ENCODE measurements at places on chromosomes 11 and 22.

DNA sequence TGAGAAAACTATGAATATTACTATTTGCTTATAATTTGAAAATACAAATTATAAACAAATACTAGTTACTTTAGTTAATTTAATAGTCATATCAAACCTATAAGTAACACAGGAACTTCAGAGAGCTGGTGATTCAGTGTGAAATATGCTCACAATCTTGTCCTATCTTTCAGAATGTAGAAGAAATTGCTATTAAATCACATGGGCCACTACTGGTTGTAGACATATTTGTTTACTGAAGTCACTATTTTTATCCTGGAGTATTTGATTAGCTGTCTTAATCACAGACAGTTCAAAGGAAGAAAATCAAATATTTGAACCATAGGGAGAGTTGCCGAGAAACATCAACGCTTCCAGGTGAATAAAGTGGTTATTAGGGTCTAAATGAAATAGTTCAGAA lies 187.6 kb upstream of the ANO3 start:
- no peak for DNase-seq

DNA sequence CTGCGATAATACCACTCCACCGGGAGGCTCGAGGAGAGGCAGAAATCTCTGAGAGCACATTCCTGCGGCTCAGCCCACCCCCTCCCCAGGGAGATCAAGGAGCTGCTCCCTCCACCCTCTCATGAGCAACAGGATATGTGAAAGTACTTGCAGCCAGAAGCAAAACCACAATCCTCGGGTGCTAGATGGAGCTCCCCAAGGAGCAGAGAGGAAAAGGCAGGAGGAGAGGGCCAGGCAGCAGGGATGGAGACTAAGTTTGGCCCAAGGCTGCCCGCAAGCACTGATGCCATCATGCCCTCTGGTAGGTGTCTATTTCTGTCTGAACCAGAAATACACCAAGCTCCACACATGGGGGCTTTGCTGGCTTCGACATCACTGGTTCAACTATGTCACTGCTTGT lies 22.3 kb downstream of the VPS37C start:
- DNase-seq: no peak

DNA sequence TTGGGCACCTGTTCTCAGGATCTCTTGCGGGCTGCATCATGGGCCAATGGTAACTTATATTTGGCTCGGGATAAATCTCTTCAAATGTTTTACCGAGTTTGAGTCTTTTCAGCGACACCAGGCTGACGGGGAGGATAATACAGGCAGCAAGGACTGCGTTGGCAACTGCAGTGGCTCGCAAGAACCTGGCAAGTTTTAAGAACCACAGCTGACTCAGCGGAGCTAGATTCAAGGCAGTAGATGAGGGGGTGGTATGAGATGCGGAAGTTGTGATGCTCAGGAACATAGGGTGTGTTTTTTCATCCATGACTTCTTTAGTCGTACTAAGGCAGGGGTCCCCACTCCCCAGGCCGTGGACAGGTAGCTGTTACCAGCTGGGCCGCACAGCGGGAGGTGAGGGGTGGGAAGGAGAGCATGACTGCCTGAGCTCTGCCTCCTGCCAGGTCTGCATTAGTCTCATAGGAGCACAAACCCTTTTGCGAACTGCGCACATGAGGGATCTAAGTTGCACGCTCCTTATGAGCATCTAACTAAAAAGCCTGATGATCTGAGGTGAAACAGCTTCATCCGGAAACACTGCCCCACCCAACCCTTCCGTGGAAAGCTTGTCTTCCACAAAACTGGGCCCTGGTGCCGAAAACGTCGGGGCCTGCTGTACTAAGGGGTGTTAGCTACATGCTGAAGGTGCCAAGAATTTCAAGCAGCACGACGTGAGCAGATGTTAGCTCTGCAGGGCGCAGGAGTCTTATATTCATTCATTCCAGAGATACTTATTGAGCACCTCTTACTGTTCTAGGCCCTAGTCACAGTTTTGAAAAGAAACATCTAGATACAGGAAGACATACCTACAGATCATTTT lies 6.4 kb upstream of the JAM3 start:
- DNase-seq: no peak

- DNase-seq: no peak
Measured at GRCh38 chr11:65611758-65612603, 2.0 kb downstream of the MAP3K11 start.

GRCh38 chr22:41863472-41863871 lies 30.6 kb downstream of the SREBF2 start:
- DNase-seq: no peak

GRCh38 chr11:44112091-44112821 lies 16.8 kb downstream of the EXT2 start:
- no peak for DNase-seq

DNA sequence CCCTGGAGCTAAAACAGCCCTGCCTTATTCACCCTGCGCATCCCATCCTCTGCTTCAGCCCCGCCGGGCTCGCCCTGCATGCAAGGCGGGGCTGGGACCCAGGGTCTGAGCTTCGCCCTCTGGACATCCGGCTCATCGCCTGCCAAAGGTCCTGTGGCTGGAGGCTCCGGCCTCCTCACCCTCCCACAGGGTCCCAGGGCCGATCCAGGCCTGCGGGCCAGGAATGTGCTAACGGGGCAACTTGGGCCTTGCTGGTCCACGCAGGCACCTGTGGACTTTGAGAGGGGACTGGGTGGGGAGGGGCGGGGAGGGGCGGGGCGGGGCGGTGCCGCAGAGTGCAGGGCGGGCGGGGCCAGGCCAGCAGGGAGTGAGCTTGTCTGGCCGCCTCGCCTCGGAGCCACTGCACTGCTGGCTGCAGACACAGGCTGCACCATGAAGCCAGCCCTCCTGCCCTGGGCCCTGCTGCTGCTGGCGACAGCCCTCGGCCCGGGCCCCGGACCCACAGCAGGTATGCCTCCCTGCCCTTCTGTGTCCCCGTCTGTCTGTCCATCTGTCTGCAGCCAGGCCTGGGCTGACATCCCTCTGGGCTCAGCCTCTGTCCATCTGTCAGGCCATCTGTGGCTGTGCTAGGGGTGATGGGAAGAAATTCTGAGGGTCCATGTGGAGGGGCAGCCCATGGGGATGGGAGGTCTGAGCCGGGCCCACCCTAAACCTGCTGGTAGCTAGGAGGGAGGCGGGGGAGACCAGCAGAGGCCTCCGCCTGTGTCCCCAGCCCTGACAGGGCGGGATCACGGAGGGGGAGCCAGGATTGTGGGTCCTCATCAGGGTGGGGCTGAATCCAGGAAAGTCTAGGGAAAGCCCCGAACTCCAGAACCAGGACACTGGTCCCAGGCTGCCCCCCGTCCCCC lies at the start of gene SUSD2:
TSS of gene SUSD2 (plus strand) at position 400 of the 908 bp plus-strand sequence. CDS start at position 433, 33 bp downstream.
- DNase-seq: no peak

GRCh38 chr11:86449993-86450629 lies 75.4 kb downstream of the CCDC81 start:
- DNase-seq: no peak

GRCh38 chr11:18704698-18705097 lies 6.1 kb downstream of the TMEM86A start:
- no peak for DNase-seq

DNA sequence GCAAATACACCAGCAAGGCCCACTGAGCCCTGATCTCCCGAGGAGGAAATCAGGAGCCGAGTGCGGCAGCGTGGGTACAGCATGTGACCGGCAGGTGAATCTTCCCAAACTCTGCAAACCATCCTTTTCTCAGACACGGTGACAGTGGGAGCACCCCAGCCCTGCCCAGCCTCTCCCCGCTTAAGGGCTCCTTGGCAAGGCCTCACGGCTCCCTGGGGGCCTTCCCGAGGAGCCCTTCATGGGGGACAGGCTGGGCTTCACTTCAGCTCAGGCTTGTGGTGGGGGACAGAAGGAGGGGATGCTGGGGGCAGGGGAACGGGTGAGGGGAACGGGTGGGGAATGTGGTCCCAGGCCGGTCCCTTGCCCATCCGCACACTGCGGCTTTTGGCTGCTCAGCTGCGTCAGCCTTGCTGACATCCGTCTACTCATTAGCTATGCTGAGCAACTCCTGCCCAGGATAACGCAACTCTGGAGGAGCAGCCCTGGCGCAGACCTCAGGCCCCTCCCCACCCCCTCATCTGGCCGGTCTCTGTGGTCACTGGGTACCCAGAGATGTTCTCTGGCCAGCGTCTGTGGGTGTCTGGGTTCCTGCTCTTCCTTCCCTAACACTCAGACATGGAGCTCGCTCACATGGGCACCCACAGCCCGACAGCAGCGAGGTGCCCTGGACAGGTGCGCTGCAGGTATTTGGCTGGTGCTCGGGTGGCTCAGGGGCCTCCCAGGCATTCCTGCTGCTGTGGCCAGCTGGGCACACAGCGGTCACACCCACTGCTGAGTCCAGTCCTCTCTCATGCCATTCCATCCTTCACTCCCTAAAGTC lies 22.0 kb upstream of the TTLL12 start:
- no peak for DNase-seq

DNA sequence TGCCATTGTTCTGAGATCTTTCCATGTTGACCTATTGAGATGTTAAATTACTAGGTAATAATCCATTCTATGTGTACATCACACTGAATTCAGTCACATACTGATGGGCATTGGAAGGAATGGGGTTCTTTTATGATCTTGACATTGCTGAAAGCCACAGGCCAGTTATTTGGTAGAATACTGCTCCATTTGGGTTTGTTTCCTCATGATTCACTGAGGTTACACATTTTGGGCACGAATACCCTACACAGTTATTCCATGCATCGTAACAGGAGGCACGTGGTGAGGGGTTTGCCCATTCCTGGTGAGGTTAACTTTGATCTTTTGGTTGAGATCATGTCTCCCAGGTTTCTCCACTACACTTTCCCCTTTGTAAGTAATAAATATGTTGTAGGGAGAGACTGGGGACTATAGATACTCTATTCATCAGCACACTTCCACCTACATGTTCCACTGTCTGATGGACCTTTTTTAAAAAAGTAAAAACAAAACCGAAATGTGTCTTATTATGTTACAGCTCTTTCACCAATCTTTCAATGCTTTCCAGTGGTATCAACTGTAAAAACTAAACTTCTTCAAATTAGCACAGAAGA lies 12.0 kb upstream of the FOLR1 start:
- no peak for DNase-seq

DNA sequence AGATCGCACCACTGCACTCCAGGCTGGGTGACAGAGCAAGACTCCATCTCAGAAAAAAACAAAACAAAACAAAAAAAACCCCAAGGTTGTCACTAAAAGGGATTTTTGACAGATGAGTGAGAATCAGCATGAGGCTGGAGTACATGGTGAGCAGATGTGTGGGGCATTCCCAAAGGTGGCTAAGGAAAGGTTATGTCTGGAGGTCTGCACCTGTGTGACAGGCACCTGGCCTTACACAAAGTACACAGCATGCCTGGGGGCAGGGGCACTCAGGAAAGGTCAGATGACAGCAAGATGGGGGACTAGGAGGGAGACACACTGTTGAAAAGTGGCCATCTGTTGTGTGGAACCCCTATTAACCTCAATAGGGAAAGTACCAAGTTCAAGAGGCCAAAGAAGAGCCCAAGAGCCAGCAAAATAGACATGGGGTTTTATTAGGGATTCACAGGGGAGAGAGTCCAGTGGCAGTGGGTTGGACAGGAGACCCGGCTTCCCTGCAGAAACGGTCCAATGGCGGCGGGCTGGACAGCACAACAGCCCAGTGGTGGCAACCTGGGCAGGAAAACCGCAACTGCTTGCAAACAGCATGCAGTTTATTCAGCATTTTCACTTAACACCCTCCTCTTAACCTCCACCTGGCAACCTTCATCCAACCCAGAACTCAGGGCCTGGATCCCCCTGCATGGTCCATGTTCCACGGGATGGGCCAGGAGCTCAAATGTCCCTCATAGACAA lies 101.1 kb downstream of the MICAL2 start:
- DNase-seq: no peak

- DNase-seq: peak; percentile 71
Measured at GRCh38 chr11:19660076-19660475, 52.6 kb upstream of the NAV2 start.

DNA sequence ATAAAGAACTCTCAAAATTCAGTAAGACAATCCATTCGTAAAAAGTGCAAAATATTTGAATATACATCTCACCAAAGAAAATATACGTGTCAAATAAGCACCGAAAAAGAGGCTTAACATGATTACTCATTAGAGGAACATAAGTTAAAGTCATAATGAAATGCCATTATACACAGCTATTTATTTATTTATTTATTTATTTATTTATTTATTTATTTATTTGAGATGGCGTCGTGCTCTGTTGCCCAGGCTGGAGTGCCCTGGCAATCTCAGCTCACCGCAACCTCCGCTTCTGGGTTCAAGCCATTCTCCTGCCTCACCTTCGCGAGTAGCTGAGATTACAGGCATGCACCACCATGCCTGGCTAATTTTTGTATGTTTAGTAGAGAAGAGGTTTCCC lies 203.6 kb upstream of the UBASH3B start:
- no peak for DNase-seq

GRCh38 chr22:45919504-45920286 lies 57.3 kb downstream of the WNT7B start:
- DNase-seq: no peak

DNA sequence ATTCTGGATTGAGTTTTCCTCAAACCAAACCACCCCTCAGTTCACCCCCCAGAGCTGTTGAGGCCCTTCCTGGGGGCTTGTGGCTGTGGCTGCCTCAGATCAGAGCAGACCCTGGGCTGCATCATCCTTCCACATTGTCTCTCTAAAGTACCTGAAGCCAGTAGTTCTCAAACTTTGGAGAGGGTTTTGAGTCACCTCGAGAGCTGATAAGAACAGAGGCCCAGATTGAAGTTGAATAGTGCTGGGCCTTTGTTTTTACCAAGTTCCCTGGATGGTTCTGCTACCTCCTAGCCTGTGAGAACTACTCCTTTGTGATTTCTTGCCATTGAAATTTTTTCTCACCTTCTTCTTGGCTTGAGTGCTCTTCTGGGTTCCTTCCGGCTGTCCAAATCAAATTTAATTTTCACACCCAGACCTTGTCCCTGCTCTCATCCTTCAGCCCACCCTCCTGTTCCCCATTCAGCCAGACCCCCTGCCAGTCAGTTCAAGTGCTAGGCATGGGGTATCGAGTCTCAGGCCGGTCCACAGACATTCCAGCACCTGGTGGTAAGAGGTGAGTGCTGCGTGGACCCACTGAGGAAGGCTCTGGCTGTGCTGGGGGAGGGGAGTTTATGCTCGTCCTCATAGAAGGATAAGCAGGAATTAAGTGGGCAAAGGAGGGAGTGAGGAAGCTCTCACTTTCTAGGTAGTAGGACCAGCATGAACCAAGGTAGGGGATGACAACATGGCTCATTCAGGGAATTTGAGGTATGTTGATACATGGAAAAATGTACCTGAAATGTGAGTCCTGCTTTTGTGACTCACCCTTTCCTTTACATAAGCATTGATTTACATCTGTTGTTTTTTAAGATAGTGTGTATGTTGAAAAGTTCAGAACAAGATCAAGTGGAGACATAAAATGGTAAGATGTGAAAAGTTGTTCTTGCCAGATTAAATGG lies 116.5 kb downstream of the PTPRJ start:
- DNase-seq: no peak

DNA sequence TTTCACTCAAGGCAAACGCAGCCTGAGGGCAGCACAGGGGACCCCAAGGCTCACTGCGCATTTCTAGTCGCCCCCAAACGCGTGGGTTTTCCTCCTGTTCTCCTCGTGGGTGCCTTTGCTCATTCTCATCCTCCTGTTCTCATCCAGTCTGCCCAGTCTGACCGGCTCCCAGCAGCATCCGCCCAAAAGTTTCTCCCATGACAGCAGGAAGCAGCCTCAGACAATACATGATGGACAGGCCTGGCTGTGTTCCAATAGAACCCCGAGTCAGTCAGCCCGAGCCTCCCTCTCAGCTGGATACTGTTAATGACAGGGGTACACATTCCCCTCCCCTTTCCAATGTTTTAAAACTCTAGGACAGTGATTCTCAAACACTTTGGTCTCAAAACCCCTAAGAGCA lies 22.5 kb upstream of the KRTAP5-7 start:
- DNase-seq: no peak

- no peak for DNase-seq
Measured at GRCh38 chr22:38111925-38112355, 1.5 kb upstream of the BAIAP2L2 start.

- DNase-seq: no peak
Measured at GRCh38 chr11:2280208-2280607, 9.8 kb upstream of the ASCL2 start.
